ENCODE measurements at places on chromosomes 1 and 21.

DNA sequence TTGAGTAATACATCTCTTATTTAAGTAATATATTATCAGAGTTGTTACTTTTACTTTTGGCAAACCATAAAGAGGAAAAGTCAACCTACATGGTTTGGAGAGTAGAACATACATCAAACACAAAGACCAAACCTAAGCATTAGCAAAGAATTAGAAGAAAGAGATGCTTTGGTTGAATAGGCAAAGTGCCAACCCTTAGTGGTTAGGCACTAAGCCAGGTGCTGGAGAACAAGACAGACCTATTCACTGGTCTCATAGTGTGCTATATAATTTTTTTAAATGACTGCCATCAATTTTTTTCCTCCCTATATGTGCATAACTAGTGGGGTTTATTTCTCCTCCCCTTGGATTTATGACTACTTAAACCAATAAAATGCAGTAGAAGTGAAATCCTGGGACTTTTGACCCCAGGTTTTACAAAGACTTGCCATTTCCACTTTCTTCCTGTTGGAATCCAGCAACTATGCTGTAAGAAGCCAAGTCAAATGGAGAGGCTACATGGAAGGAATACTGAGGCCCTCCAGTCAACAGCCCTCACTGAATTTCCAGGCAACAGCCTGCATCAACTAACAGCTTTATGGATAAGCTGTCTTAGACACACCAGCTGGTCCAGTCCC, 69.8 kb upstream of the HAO2 start:
- DNase-seq: no peak

DNA sequence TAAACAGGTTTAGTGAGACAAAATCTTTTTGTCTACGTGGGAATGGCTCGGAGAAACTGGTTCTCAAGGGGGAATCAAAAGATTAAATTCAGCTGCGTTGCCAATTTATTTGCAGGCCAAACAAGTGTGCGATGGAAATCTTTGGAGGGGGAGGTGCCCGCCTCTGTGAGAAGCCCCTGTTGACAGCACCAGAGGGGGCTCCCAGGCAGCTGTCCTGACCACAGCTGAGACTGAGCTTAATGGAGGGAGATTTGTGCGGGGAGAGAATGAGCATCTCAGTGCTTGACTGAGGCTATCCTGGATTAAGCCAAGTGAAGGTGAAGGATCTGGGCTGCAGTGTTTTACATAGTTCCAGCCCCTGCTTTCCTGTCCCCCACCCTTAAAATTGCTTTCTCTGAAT, 169.7 kb downstream of the ATG4C start:
- no peak for DNase-seq

DNA sequence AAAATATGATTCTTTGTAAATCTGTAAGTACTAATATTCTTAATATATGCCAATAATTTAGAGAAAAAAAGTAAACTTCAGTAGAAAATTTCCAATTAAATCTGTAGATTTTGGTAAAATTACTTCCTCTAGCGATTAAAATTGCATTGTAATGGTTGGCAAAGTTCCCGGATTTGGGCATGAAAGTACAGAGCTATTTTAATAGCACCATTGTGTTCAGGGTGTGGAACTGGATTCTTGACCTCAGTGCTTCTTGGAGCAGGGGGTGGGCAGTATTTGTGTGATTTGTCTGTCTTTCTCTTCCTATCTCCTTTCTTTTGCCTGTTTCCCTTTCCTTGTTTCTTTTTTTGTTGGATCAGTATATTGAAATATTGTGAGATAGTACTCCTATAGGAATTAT, 72.1 kb downstream of the DNM3 start:
- DNase-seq: no peak

DNA sequence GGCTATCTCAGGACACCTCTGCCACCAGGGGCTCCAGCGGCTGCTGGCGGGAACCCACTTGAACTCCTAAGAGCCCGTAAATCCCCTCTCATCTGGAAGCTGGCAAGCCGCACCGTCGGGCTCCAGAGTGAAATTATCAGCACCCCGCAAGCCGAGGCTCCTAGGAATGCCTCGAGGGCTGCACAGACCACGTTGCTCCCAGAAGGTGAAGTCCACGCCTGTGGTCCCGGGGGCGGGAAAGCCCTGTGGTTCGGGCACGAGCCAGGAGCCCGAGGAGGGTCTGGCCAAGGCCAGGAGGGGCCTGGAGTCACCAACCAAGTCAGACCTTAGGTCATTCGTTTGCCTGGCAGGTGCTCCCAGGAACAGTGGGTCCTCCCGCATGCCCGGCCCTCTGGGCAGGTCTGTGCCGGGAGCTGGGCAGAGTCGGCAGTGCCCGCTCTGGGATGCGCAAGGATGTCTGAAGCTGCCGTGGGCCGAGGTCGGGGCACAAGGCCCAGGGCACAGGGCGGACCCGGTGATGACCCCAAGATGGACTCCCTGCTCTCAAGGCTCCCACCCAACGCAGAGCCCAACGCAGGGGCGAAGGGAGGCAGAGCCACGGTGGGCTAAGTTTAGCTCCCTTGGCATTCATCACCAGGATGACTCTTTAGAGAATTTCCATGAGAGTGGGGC, 8.9 kb downstream of the ACTRT2 start:
- no peak for DNase-seq

- DNase-seq: no peak
Measured at GRCh38 chr1:71666609-71667008, 585.8 kb upstream of the ZRANB2 start.

DNA sequence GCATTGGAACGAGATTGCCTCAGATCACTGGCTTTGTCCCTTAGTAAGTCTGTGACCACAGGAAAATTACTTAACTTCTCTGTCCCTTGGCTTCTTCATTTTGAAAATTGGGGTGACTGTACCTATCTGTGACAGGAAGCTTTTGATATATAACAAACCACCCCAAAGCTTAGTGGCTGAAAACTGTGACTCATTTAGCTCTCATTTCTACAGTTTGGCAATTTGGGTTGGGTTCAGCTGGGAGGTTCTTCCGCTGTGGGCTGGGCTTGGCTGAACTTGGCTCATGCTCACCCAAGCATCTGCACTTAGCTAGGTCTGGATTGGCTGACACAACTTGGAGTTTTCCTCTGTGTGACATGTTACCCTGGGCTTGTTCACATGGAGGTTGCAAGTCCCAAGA, 14.0 kb downstream of the C1orf94 start:
- no peak for DNase-seq

Measured in B cell (primary cell).